BJ (cell line): ENCODE measurements at places on chromosomes 6 and 20. TPM values are rescaled to one million over a fixed set of nuclear protein-coding genes. Genes with fewer than 3 reads are reported as not detected.

- DNase-seq: no peak
These were observed 116.3 kb downstream of the ERMARD start for GRCh38 chr6:169867751-169868191.

DNA sequence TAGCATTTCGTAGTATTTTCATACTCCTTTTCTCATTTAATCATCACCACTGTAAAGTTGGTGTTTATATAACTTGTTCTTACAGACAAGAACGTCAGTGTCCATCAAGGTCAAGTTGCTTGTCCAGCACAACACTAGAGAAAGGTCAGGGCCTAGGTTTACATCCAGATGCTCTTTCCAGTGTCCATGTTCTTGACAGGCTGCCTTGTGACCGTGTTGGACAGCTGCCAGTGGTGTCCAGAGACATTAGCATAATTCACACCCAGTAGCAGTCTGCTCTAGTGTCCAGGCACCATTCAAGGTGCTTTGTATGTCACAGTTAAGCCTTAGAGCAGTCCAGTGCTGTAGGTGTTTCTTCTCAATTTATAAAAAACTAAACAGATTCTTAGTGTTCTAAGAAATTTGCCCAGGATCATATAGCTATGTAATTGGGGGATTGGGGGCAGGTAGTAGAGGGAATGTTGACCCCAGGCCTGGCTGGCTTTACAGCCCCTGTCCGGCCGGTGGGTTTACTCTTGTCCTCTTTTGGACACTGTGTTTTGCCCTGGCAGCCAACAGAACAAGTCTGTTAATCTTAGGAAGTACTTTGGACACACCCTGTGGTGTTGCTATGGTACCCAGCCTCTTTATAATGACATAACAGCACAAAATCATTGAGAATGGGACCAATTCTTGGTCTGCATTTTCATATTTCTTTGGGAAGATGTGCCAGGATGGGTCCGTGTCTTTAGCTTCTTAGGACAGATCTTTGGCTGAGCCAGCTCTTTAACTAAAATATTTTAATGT lies 8.0 kb downstream of the STK35 start:
- DNase-seq: no peak

GRCh38 chr20:37259865-37260264 lies 1.7 kb downstream of the GHRH start:
- DNase-seq: no peak

DNA sequence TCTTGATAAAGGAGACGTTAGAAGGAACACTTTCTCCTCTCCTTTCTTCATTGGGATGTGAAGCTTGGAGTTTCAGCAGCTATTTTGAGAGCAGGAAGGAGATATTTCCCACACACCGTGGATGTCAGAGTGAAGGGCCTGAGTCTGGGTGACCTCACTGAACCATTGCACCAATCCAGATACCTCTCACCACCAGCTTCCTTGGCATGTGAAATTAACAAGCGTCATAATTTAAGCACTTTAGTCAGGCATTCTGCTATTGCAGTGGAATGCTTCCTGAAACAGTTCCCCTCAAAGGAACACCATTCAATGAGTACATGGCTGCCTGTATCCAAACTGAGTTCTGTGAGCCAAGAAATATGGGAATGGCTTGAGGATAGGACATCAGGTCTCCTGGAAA lies 83.7 kb downstream of the CHMP4B start:
- no peak for DNase-seq

- peak; percentile 7 for DNase-seq
These were observed 32.1 kb downstream of the BFSP1 start for GRCh38 chr20:17499041-17499440.

- no peak for DNase-seq
These were observed 520.0 kb upstream of the IRAK1BP1 start for GRCh38 chr6:78347191-78347916.

DNA sequence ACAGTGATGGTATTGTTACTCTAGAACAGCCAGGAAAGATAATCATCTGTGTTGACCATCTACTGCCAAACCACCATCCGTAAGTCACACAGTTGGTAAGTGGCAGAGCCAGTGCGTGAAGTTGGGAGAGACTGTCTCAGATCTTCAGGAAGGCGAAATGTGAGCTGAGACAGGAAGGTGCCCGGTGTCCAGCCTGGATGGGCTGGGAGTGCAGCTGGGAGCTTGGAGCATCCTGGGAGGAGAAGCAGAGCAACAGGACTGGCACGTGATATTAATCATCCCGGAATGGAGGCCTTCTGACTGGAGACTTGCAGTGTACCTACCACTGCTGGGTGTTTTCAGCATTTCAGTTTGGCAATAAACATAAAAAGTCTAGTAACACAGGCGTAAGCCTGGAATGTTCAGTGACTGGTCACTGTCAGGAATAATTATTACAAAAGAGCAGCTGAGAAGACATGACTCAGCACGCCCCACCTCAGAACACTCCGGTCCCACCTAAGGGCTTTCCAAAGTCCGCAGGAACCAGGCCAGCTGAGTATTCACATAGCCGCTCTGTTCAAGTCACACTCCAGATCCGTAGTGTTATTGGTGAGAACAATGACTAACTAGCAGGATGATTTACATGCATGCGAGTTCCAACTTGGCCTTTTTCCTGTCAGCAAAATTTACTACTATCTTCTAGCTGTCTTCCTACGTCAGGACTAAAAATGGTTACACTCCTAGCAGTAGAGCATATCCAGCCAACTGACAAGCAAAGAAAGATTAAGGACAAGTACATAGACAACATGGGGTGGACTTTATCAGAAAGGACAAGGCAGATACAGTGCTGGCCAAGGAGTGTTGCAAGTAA lies 45.1 kb upstream of the PNRC1 start:
- DNase-seq: peak; percentile 88

GRCh38 chr6:88823998-88824397 lies 139.4 kb downstream of the RNGTT start:
- no peak for DNase-seq

- DNase-seq: no peak
These were observed 286.1 kb upstream of the TFAP2D start for GRCh38 chr6:50427267-50427666.

OCSTAMP gene
- polyA plus RNA-seq: not detected in 2 replicates

CFAP206 gene
- polyA plus RNA-seq: 0.07 and 0.10 TPM in 2 replicates

DNA sequence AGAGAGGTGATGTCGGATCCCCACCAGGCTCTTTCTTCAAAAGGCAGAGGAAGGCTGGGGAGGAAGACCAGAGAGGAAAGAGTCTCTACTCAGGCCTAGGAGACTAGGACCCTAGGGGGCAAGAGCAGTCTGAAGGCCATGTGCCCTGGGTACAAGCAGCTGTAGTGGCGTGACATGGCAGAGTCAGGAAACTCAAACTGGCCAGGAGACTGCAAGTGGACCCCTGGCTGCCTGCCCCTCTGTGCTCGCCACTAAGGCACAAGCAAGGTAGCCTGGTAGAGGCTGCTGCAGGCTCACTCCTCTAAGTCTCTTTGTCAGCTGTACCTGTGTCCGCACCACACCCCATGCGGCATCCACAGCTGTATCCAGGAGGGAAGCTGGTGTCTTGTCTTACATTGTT lies 19.9 kb downstream of the CST9L start:
- DNase-seq: no peak

TBX18 gene
- polyA plus RNA-seq: 28.6 and 34.5 TPM in 2 replicates

DNA sequence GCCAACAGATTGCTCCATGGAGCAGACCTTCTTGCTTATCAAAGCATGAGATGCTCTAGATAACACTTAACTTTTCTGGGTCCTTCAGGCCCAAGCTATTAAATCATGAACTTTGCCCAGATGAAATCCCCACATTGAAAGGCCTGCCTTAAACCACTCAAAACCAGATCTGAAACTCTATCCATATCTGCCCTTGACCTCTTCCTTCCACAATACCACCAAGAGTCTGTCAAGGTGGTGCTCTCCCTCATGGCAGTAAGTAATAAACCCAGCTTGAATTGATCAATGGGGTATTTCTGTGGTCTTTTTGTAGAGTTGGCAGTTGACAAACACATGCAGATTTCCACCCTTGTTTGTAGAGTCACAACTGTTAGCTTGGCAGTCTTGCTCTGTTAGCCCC lies 135.5 kb downstream of the ISM1 start:
- DNase-seq: no peak

- DNase-seq: no peak
These were observed 18.4 kb downstream of the LAMA4 start for GRCh38 chr6:112235956-112236355.

DNA sequence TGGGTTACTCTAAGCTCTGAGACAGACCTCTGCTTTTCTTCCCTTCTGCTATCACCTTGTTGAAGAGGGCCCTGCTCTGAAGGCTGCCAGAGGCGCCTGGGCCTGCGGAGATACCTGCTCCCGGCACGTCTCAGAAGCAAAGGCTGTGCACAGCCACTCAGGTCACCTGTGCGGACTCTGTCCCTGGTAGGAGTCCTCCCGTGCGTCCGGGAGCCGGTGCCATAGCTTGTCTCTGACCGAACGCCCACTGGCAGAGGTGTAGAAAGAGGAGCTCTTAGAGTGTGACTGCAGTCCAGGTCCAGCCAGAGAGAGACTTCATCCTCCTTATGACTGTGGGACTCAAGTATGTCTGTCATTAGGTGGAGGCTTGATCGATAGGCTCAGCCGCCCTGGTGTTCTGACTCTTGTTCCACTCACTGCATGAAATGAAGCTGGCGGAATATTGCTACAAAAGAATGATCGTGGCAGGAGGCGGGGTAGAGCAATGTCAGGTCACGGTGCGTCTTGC lies 51.0 kb upstream of the UNC93A start:
- DNase-seq: no peak

DNA sequence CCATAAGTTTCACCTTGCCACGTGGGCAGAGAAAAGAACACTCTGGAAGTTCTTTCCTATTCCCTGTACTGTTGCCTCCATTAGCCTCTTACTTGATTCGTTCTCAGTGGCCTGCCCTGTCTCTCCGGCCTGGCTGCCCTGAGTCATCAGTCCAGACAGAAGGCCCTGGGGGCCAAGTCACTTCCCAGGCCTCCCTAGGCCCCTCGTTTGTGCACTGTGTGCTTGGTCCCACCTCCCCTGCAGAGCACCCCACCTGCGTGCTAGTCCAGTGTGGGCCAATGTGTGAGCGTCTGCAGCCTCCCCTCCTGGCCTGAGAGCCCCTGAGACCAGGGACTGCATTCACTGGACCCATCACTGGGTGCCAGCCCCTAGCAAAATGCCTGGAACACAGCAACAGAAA lies 191.2 kb upstream of the RREB1 start:
- no peak for DNase-seq

DNA sequence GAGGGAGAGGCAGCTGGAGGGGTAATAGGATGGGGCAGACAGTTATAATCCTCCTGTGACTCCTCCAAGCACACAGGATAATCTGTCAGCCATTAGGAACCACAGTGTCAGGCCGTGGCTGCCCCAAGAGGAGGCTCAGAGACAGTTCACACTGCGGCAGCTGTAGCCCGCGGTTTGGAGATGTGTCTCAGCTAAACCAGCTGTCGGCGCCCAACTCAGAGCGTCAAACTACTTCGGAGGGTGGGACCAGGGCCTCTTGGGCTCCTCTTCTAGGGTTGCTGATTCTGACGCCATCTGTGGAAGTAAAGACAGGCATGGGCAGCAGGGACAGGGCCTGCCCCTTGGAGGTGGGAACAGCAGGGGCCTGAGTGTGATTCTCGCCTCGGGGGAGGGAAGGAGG lies 309.8 kb downstream of the CDC5L start:
- DNase-seq: no peak

MLN gene
- polyA plus RNA-seq: not detected in 2 replicates

LAMA5 gene
- polyA plus RNA-seq: 0.82 and 1.1 TPM in 2 replicates

PSORS1C1 gene
- 4.9 and 6.7 TPM in 2 replicates for polyA plus RNA-seq

DNA sequence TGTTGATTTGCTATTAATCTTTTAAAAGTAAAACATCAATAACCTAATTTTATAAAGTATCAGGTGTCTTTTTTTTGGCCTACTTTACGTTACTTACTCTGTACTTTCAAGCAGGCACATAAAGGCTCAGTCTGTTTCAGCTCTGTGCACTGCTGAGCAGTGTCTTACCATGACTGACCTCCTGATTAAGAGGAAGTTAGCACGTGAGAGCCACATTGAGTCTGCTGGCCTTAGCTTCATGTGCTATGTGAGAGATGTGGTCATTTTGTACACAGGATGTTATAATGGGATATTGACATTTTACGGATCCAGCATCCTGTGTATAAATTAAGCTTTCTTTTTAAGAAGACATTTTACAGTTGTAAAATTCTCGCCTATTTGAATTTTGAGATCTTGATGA lies 31.9 kb downstream of the ARID1B start:
- DNase-seq: peak; percentile 12

NOX3 gene
- polyA plus RNA-seq: not detected in 2 replicates
